Urinary bladder (tissue), 4 donors: ENCODE measurements at places on chromosomes 13 and 19.

DNA sequence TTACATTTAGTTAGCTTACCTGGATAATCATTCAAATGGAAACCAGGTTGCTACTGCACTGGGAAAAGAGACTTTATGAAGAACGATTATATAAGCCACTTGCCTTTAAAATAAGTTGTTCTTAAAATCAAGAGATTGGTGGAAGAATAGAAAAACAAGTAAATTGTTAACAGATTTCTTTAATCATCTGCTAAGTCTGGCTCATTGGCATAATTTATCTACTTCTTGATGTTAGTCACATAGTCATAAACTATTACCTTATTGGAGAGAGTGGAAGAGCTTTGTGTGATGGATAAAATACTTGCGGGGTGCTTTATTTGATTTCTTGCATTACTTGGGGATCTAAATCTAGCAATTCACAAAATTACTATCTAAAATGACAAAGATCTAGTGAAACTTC is 6.8 kb downstream of the LSM14A start:
- no peak for DNase-seq

- no peak for DNase-seq
Measured at GRCh38 chr19:16417660-16418596, 53.8 kb downstream of the EPS15L1 start.

DNA sequence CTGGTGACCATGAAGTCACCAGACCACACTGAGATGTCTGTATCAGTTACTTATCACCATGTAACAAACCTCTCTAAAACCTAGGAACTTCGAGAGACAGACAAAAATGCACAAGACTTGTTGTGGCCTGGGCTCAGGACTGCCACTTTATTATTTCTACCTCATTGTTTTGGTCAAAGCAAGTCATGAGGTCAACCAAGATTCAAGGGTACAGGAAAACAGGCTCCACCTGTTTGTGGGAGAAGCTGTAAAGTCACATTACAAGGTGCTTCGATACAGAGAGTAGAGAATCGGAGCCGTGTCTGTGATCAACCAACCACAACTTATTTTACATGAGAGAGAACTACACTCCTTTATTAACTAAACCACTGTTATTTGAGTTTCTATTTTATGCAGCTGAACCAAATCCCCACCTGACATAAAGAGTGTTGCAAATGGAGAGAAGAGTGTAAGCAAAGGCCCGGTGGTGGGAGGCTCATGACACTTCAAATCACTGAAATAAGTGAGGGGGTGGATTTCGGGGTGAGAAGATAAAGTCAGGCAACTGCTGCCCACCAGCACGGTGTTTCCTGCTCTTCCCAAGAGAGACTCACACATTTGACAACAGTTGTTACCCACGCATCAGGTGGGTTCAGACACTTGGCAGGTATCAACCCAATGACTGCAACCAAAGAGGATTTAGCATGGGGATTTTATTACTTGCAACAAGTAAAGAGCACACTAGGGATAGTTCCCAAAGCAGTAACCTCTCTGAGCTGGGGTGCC is 39.0 kb upstream of the IGSF23 start:
- no peak for DNase-seq

DNA sequence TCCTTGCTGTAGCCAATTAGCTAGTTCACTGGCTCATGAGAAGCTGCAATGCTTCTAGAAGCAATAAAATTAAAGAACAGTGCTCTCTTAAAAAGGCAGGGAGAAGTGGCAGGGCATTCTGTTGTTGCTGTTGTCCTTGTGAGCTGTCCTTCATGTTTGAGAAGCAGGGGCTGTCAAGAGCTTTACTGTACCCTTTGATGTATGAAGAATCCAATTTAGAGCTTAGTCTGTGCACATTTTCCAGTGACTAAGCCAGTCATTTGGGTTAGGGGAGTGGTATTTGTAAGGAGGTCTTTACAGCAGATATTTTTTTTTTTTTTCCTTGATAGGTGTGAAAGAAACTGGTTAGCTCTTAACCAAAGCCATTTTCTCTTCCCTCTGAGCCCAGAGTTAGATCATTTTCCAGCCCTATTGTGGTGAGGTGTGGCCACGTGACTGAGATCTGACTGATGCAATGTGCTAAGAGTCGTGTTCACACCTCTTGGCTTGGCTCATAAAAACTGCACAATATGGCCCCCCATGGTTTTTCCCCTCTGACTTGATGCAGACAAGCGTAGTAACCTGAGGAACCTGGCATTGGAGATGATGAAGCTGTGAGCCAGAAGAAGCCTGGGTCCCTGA is 309.6 kb upstream of the TMTC4 start:
- no peak for DNase-seq

DNA sequence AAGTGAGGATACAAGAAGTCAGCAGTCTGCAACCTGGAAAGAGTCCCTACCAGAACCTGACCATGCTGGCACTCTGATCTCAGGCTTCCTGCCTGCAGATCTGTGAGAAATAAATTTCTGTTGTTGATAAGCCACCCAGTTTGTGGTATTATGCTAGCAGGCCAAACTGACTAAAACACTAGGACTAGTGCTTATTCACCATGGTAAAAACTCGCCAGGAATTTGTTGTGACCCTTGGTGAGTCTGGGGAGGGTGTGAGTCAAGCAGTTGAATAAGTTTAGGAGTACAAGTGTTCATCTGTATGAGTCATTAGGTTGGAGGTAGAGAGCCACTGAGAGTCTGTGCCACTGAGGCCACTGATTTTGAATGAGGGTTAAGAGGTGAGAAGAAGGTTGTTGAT is 3.6 kb downstream of the ZIK1 start:
- no peak for DNase-seq

DNA sequence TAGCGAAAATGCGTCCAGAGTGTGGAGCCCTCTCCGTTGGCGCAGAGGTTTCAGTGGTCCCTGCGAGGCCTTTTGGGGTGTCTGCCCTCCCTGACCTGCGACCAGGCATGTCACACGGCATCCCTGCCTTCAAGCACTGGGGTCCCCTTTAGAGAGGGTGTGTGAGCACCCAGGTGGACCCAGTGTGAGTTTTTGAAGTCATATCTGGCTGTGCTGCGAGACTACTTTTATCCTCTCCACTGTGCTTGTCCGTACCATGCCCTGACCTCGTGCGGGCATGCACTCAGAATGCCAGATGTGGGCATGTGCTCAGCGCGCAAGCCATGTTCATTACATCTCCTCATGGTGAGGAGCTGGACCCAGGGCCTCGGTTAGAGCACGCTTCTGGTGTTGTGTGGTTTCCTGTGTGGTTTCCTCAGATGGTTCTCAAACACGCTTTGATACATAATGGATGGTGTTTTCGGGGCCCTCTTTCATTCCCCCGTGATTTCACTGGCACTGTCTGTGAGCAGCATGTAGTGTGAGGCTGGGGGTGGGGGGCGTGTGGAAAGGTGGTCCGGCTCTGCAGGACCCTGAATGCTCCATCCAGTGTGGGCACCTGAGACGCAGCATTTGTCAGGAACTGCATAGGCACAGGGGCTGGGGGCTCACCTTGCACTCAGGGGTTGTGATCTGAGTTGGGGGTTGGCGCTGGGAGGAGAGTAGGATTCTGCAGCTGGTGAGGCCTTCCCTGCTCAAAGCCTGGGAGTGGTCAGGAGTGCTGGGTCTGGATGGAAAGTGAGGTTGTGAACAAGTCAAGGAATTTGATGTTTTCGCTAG is 2.3 kb downstream of the TFDP1 start:
- no peak for DNase-seq

GRCh38 chr13:36377826-36378468 is 31.8 kb upstream of the SPART start:
- no peak for DNase-seq

GRCh38 chr13:24038405-24038804 is 122.1 kb upstream of the SPATA13 start:
- DNase-seq = no peak

- DNase-seq = no peak
Measured at GRCh38 chr19:31992750-31993149, 352.7 kb upstream of the ZNF507 start.

- DNase-seq = no peak
Measured at GRCh38 chr13:76672420-76672819, 213.8 kb downstream of the KCTD12 start.

DNA sequence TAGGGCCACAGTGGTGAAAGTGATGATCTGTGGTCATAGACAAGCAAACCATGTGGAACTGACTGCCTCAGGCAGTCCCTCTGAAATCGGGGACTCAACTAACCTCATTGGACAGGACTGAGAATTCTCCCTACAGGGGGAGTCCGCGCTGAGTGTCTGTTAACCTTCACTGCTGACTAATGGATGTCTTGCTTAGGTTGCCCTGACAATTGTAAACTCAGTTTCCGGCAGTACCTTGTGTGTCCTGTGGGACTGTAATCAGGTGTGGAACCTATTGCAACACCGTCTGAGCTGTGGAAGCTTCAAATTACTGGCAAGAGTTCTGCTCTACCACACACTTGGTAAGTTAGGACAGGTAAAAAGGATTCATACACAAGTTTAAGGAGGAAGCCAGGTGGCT is 21.8 kb downstream of the ZNF77 start:
- DNase-seq = no peak

GRCh38 chr13:61768175-61768574 is 352.5 kb upstream of the PCDH20 start:
- no peak for DNase-seq

- no peak for DNase-seq
Measured at GRCh38 chr19:645912-646778, 6.5 kb downstream of the FGF22 start.

DNA sequence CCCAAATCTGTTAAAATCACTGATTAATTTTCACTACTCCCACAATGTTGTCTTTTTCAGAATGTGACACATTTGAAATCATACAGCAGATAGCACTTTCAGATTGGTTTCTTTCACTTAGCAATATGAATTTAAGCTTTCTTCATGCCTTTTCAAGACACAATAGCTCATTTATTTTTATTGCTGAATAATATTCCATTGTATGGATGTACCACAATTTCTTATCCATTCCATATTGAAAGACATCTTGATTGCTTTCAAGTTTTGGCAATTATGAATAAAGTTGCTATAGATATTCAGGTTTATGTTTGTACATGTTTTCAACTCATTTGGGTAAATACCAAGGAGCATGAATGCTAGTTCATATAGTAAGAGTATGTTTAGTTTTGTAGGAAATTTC is 2635.6 kb upstream of the PCDH20 start:
- DNase-seq = no peak

DNA sequence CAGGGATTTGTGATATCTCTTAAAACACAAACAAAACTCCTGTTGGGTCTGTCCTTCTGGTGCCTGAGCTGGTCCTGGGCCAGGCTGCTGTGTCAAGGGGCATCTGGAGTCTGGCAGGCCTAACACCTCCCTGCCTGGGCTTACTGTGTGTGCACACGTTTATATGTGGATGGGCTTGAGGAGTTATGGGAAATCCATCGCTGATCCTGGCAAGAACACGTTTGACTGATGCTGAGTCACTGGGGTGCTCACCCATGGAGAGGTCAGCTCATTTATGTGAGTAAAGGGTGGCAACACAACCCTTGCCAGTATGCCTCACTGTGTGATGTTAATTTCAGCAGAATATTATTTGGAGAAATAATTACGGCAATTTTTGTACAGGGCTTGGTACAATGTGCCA is 44.5 kb upstream of the PCDH8 start:
- no peak for DNase-seq

DNA sequence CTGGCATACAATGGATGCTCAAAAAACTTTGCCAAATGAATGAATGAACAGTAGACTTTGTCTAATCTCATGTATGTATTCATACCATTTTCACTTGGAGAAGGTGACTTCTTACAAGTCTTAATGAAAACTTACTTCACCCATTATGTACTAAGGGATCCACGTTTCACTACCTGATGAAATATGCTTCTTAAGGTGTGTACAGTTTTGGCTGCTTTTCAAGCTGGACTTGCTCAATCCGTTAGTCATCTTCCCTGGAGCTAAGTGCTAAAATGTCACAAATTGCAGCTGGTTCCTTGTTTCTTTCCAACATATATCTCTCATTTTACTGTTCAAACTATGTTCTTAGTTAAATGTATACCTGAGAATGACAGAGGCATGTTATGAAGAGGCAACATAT is 4.2 kb upstream of the CCNA1 start:
- no peak for DNase-seq

- peak; percentile 43 for DNase-seq
Measured at GRCh38 chr13:71712988-71713653, 153.9 kb downstream of the DACH1 start.

- DNase-seq = peak; percentile 46
Measured at GRCh38 chr19:6103217-6103644, 7.1 kb downstream of the RFX2 start.

GRCh38 chr19:40542202-40542859 is 34.3 kb upstream of the SHKBP1 start:
- DNase-seq = peak; percentile 42

DNA sequence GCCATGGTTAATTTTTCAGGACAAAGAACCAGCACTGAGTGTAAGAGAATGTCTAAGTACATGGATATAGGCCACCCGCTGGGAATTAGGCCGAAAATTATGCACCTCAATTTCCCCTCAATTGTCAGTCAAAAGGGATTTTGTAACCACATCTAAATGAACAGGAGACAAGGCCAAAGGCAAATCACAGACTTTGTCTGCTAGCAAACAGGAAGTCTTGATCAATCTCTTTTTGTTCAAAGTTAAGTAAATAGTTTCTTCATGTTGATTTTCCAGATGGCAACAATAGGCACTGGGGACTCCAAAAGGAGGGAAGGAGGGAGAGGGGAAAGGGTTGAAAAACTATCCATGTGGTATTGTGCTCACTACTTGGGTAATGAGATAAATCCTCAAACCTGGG is 276.0 kb downstream of the COG6 start:
- DNase-seq = no peak

GRCh38 chr19:19111967-19112580 is 26.2 kb downstream of the TMEM161A start:
- no peak for DNase-seq

DNA sequence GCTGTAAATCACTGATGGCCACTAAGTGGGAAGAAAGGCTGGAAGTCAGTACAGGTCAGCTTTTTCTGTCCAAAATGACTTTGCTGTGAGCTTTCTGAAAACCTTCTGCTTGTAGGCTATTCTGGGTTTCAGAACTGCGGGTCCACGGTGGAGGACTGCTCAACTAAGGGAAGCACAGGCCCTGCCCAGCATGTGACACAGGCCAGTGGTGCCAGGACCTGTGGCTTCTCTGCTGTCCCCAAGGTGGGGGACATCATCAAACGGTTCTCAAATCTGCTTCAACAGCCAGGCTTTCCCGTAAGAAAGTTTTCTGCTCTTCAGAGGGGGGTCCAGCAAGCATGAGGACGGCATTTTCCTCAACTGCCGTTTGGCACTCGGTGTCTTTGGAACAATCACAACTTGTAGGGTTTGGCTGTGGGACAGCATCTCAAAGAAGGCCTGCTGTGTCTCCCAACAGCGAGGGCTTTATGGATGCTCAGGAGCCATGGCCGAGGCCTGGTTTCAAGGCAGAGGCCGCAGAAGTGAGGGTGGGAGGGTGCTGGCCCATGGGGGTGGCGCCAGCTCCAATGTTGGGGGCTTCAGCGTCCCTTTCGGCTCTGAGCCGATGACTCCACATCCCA is 3.8 kb downstream of the SGTA start:
- no peak for DNase-seq

- DNase-seq = no peak
Measured at GRCh38 chr13:100439247-100439970, 149.2 kb downstream of the GGACT start.

- DNase-seq = no peak
Measured at GRCh38 chr13:97768134-97768533, 185.3 kb upstream of the IPO5 start.
